ENCODE measurements at places on chromosomes 7 and 10.

- DNase-seq: no peak
Measured at GRCh38 chr7:12851142-12851541, 163.7 kb downstream of the ARL4A start.

DNA sequence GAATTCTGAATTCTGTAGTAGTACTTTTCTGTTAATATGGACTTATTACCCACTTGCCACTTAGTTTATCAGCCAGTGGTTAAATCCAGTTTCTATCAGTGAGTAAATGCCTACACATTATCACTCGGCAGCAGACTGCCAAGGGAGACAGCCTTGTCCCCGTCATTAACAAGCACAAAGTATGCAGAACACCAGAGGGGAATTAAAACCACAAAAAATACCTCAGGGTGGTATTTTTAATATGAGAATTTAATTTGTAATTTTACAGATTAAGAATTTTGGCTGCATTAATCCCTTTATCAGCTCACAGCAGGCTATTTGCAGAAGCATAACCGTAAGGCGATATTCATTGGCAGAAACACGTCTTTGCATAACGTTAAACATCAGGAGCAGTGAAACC is 150.0 kb upstream of the FZD1 start:
- DNase-seq: no peak

GRCh38 chr10:8614054-8614565 is 559.6 kb downstream of the GATA3 start:
- no peak for DNase-seq

GRCh38 chr10:109886781-109887140 is 36.5 kb downstream of the XPNPEP1 start:
- DNase-seq: no peak

- peak; percentile 72 for DNase-seq
Measured at GRCh38 chr10:43371418-43371817, at the start of gene FXYD4. Gene FXYD4 (plus strand): TSS chr10:43371636. CDS start chr10:43373747, 2,111 bp downstream.
